NCI-H2081 treated with DMSO at 0.1 percent for 48 hours (cell line): ENCODE measurements at places on chromosomes 5 and 9.

GRCh38 chr5:169801781-169802180, 164.7 kb downstream of the DOCK2 start:
- DNase-seq: no peak

- no peak for DNase-seq
These were observed 6.3 kb upstream of the CAMK2A start for GRCh38 chr5:150295741-150296486.

- peak; percentile 76 for DNase-seq
These were observed 38.3 kb upstream of the ZFYVE16 start for GRCh38 chr5:80369521-80369920.

DNA sequence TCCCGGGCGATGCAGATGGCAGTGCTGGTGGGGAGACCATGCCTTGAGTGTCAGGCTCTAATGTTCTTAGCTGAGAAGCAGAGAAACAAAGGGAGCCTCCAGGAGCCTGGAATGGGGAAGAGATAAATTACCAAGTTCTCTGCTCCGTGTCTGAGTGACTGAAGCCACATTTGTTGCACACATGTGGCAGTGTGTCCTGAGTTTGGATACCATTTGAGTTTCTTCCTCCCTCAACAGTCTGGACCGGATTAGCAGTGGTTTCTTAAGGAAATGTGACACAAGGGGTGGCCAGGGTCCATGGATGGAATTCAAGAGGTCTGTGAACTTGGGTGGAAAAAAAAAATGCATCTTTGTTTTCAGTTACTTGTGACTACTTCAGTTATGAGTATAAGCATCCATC, 50.7 kb upstream of the GARNL3 start:
- no peak for DNase-seq

- DNase-seq: no peak
These were observed 146.4 kb downstream of the HACD4 start for GRCh38 chr9:20884985-20885593.

DNA sequence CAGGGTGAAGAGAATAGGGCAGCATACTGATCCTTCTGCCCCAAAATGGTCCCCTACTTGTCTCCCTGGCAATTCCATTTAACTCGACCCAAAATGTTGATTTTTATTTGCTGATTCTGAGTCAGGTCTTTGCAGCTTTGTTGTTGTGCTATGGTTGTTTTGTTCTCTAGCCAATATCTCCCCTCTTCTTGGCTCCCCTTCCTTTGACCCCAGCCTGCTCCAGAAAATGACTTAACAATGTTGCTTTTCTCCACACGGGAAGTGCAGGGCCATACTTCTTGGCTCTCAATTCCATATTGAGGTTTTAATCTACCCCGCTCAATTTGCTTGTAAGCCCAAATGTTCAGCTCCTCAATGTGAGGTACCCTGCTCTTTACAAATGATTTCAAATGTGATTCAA, 330.0 kb downstream of the RASEF start:
- no peak for DNase-seq

DNA sequence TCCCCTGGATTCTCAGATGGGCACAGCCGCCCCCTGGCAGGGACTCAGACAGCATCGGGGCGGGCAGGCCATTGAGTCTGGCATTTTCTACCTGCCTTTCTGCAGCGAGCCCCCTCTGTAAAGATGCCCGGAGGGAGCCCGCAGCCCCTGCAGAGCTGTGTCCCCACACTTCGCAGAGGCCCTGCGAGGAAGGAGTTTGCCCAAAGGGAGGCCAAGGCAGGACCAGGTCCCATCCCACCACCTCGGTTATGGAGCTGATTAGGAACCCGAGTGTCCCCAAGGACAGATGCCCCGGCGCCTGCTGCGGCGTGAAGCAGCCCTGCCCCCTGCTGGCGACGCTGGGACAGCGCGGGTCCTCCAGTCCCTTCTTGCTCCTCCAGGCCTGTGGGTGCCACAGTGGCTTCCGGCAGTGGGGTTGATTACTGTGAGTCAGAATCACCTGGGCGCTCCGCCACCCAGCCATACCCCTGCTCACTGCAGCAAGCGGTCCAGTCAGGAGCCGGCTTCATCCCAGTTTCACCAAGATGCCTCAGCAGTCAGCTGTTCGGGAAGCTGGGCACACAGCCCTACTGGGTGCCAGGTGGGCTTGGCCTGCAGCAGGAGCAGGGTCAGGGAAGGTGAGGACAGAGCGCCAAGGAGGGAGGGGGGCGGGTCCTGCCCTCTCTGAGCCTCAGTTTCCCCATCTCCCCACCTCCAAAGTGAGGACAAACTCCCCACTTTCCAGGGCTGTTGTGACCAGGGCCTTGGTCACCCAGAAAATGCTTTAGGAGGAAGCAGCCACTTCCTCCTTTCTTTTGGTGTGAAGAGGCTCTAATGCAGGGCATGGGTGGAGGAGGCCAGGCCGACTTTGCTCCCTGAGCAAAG, 117.2 kb downstream of the RXRA start:
- no peak for DNase-seq

GRCh38 chr5:150120617-150121447, 34.5 kb upstream of the CSF1R start:
- no peak for DNase-seq

GRCh38 chr9:36939655-36940499, 94.2 kb downstream of the PAX5 start:
- DNase-seq: peak; percentile 83

DNA sequence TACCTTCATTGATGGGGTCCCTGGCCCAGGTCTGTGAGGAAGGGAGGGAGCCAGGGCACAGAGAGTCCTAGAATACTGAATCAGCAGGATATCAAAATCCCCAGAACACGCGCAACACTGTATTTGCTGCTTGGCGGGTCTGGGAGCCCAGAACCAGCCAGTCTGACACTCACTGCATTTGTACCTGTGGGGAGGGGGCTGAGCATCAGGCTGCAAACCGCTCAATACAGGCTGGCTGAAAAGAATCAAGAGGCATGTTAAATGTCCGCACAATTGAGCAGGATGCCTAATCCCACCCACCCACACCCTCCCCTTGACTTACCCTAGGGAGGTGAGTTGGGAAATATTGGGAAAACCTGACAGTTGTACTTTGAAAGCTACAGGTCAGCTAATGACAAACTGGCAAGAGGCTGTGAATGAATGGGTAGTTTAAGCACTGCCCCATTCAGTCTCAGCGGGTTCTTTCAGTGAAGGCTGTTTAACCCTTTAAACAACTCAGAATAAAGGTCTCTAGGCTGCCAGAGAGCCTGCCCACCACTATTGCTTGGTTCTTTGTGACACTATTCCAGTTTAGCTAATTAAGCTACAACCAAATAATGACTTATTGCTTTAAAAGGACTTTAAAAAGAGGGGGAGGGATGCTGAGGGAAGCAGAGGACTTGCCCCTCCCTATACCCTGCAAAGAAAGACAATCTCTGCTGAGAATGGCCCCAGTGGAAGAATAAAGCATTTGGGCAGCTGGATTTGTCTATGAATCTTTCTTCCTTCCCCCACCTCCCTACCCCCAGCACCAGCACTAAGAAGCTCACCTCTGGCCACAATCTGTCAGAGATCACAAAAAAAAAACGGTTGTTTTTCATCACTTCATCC, 5.0 kb downstream of the SPRY4 start:
- DNase-seq: no peak

DNA sequence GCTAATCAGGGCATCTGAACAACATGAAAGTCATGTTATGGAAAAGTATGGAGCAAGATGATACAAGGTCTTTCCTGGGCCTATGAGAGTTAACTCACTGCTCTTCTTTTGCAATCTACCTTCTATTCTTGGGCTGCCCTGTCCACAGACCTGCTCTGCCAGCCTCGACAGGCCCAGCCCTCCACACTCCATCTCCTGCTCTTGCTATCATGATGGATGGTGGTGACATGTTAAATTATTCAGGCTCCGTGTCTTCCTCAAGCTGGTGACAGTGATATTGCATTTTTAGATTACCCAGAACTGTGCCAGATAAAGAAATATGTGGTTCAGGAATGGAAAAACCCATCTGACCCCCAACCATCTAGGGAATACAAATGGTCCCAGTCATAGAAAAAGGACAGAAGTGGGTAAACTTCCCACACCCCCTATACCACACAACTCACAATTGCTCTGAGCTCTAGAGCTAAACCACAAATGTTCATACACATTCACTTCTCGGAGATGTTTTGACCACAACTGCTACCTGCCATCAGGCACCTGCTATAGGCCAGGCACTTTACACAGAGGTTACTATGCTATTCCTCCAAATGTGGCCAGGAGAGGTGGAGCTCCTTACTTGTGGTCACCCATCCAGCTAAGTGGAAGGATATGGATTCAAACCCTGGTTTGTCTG, 311.3 kb downstream of the ASTN2 start:
- DNase-seq: no peak

- DNase-seq: no peak
These were observed 8.9 kb downstream of the PRRT1B start for GRCh38 chr9:131554087-131554842.

GRCh38 chr5:152309926-152310450, 95.1 kb downstream of the NMUR2 start:
- no peak for DNase-seq

GRCh38 chr5:172303572-172304335, 20.2 kb upstream of the UBTD2 start:
- DNase-seq: no peak

DNA sequence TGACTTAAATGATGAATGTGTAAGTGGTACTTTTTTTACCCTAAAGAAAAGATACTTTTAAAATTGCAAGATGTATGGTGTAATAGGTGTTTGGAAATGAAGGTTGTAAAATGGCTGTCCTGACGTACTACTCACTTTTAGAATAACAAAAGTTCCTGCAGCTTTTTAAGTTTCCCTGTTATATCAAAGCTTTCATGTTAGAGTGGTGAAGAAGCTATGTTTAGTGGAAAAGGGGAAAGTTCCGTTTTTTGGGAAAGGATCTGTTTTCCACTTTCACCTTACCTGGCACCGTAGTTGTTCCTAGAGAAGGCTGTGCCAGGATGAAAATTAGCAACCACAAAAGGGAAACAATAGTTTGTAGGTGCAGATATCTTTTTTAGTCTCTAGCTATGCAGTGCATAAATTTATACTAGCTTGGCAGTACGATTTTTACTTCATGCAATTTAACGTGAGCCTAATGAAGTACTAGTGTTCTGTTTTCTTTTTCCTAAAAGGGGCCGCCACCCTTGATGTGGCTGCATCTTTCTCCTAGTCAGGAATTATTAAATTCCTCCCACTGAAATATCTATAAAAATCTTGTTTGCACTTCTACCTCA, 1.3 kb downstream of the TNPO1 start:
- no peak for DNase-seq

GRCh38 chr9:88804254-88804596, 187.0 kb upstream of the S1PR3 start:
- no peak for DNase-seq
